Motor neuron (in vitro differentiated cells): ENCODE measurements at places on chromosomes 12 and 14.
A peak's percentile ranks its signal among the peaks of the same experiment; 100 is the strongest.

GRCh38 chr12:20451761-20452160 lies 83.4 kb downstream of the PDE3A start:
- ATAC-seq: no peak

DNA sequence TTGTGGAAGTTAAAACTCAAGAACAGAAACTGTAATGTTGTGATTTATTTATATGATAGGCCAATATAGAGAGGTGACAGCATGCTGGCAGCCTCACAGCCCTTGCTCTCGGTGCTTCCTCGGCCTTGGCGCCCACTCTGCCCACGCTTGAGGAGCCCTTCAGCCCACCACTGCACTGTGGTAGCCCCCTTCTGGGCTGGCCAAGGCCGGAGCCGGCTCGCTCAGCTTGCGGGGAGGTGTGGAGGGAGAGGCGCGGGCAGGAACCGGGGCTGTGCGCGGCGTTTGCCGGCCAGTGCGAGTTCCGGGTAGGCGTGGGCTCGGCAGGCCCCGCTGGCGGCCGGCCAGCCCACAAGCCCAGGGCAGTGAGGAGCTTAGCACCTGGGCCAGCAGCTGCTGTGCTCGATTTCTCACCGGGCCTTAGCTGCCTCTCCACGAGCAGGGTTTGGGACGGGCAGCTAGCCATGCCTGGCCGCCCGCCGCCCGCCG lies 65.8 kb upstream of the SLC8A3 start:
- peak; percentile 99 for ATAC-seq

DNA sequence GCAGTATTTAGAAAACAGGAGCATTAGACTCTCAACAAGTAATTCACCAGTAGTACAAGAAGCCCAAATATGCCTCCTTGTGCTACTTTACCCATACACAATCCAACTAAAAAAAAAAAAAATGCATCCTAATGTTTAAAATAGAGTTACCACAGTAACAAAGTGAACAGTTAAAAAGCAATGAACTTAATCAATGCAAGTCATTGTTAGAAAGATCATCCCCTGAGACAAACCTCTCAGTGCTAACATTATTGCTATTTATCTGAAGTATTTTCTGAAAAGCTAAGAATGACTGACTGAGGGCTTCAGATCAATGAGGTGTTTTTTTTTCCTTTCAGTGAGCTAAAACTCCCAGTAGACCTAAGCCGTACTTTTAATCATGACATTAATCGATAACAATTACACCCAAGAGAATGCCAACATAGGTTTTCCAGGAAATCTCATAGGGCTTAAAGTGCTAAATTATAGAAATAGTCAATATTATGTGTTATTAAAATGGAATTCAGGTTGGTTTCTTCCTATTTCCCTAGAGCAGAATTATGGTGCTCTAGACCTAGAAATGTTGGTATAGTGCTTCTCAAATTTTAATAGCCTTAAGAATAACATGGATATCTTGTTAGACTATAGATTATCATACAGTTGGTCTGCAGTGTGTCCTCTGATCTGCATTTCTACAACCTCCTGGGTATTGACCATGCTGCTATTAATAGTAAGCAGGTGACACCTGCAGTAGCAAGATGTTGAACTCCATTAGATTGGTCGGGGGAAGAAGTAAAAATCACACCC lies 123.0 kb downstream of the PRKD1 start:
- ATAC-seq: peak; percentile 74

- ATAC-seq: no peak
Observed at GRCh38 chr12:7581625-7582024, 78.0 kb upstream of the CD163 start.

- ATAC-seq: peak; percentile 29
Observed at GRCh38 chr14:51093371-51094281, 1.3 kb downstream of the TRIM9 start.

GRCh38 chr14:103085106-103086091 lies 1.4 kb downstream of the LBHD2 start:
- ATAC-seq: no peak

- no peak for ATAC-seq
Observed at GRCh38 chr12:50232771-50233209, 50.5 kb downstream of the LIMA1 start.

GRCh38 chr12:124716208-124717130 lies 147.2 kb downstream of the SCARB1 start:
- no peak for ATAC-seq

DNA sequence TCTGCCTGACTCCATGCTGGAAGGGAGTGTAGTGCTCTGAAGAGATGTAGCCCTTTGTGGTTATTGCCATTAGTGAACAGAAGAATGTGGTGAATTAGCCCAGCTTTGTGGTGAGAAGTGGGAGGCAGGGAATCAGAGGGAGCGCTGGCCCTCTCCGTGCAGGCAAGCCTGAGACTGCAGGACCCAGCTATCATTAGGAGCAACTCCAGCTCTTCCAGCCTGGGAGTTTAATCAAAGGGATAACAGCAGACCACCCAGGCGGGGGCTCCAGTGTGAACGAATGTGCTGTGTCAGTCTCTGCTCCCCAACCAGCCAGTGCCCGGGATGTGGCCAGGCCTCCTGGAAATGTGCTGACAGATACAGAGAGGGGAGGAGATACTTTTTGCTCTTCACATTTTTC lies 142.7 kb downstream of the TTLL5 start:
- ATAC-seq: peak; percentile 96

GRCh38 chr12:18703911-18704310 lies 33.9 kb downstream of the PLCZ1 start:
- ATAC-seq: no peak

DNA sequence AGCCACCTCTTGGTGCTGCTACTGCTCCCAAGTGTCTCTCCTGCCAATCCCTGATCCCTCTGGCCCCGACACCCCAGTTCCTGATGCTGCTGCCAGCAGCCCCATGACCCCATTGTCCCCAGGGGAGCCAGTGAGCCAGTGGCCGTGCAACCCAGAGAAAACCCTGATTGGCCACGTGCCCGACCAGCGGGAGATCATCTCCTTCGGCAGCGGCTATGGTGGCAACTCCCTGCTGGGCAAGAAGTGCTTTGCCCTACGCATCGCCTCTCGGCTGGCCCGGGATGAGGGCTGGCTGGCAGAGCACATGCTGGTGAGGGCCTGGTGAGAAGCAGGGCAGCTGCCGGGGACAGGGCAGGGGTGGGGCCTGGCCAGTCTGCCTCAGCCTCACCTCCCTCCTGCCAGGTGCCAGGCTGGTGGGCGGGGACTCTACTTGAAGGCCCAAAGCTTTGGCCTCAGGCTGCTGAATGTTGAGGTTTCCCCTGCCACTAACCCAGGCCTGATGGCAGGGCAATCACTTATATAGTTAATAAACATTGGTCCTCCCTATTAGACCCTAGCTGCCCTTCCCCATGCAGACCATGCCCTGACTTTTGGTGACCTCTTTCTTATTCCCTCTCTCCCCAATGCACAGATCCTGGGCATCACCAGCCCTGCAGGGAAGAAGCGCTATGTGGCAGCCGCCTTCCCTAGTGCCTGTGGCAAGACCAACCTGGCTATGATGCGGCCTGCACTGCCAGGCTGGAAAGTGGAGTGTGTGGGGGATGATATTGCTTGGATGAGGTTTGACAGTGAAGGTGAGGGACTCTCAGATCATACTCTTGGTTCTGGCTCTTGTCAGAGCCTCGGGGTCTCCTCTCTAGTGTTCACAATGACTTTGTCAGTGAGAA lies 5.1 kb downstream of the PCK2 start:
- no peak for ATAC-seq

DNA sequence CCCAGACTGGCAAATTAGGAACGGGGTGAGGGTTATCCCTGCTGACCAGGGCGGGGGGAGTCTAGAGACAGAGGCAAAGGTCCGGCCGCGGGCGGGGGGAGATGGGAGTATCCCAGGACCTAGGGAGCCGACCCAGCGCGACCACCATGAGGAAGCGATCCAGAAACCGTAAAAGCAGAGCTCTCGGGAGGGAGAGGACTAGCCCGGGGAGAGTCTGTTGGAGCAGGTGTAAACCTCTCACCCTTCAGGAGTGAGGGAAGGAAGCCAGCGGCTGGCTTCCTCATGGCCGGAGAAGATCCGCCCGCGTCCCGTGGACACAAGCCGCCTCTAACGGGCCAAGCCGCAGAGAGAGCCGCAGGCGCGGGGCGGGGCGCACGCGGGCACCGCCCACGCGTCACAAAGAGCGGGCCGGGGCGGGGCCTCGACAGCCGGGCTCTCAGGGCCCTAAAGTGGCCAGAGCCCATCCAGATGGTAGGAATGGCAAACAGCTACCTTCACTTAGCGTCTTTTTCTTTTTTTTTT lies at the start of gene ACRBP:
Gene ACRBP, minus strand, starts transcription at position 350 of the 522 bp plus-strand sequence. Its CDS starts 66 bp downstream, at position 284.
- peak; percentile 97 for ATAC-seq

DNA sequence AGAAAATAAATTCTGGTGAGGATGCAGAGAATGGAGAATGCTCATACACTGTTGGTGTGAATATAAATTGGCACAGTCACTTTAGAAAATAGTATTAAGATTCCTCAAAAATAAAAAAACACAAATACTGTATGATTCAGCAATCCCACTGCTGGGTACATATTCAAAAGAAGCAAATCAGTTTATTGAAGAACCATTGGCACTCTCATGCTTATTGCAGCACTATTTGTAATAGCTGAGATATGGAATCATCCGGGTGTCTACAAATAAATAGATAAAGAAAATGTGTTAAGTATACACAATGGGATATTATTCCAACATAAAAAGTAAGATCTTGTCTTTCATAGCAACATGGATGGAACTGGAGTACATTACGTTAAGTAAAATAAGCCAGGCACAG lies 579.4 kb upstream of the SEL1L start:
- no peak for ATAC-seq

DNA sequence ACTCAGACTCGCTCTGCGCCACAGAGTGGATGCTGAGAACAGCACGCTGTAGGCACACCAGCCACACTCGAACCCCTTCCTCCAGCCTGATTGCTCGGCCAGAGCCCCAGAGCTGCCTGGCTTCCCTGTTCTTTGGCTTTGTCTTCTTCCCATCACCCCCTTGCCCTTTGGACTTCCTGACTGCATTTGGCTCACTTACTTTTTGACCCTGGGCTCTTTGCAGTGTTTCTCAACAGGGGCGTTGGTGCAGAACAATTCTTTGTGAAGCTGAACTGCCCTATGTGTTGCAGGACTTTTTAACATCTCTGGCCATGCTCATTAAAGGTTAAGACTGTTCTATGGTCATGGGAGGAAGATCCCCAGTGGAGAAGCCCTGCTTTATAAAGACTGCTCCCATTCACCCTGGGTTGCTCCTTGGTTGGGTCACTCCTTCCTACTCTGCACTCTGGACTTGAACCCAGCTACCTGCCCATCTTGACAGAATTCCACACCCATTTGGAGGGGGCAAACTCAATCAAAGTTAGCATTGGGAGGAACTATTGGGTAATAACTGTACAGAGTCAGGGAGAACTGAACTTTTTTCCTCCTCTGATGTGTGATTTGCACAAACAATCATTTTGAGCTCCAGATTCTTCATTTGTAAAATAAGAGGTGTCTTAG lies 127.7 kb upstream of the PLEKHG7 start:
- ATAC-seq: no peak

DNA sequence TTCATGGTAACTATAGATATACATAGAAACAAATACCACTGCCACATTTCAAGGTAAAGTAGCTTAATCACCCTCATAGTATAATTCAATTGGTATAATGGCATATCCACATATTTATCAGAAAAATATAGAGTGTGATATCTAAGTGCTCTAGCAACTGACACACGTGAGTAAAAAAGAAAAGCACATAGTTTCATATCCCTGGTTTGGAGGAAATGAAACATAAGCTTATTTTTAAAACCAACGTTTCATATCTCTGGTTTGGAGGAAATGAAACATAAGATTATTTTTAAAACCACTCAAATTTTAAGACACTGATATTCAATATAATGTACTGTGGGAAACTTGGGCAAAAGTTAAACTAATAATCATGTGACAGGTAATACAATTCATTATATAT lies 2.1 kb downstream of the OR6C70 start:
- ATAC-seq: no peak

- no peak for ATAC-seq
Observed at GRCh38 chr14:88765130-88765529, 27.6 kb downstream of the EML5 start.

GRCh38 chr12:9134981-9135628 lies 19.4 kb upstream of the A2M start:
- ATAC-seq: no peak

GRCh38 chr12:13102461-13103195 lies 839 bp downstream of the GSG1 start:
- no peak for ATAC-seq

DNA sequence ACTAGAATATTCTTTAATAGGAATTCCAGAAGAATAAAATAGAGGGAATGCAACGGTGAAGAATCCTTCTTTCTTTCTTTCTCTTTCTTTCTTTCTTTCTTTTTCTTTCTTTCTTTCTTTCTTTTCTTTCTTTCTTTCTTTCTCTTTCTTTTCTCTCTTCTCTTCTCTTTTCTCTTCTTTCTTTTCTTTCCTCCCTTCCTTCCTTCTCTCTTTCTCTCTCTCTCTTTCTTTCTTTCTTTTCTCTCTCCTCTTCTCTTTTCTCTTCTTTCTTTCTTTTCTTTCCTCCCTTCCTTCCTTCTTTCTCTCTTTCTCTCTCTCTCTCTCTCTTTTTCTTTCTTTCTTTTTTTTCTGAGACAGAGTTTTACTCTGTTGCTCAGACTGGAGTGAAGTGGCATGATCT lies 160.8 kb upstream of the PRICKLE1 start:
- no peak for ATAC-seq

DNA sequence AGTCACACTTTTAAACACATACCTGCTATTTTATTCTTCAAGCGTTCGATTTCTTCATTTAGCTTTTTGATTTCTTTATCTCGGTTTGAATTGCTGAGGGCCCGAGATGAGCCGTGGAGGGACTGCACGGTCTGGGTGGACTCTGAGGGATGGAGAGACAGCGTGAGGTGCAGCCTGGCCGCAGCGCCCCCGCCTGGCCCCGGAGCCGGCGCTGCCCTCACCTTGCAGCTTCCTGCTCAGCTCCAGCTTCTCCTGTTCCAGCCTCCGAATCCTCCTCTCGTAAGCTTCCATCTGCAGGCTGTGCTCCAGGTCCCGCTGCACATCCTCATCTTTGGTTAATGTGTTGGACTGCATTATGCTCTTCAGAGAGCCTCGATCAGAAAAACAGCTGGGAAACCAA lies 53.2 kb downstream of the AMN start:
- ATAC-seq: no peak

DNA sequence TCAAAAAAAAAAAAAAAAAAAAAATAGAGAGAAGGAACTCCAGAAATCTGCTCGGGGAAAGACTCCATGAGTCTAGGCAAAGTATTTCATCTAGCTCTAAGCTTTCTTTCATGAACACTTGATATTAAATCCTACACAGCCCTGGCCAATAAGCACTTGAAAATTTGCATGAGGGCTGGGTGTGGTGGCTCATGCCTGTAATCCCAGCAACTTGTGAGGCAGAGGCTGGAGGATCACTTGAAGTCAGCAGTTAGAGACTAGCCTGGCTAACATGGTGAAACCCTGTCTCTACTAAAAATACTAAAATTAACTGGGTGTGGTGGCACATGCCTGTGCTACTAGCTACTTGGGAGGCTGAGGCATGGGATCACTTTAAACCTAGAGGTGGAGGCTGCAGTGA lies 13.1 kb upstream of the METAP2 start:
- peak; percentile 100 for ATAC-seq
